ENCODE measurements at places on chromosomes 4 and X. TPM values are rescaled to one million over a fixed set of nuclear protein-coding genes. Genes with fewer than 3 reads are reported as not detected.

GRCh38 chr4:150173432-150173861 lies 95.2 kb downstream of the DCLK2 start:
- DNase-seq = no peak

- peak; percentile 57 for DNase-seq
These were observed 1.5 kb upstream of the MSMO1 start for GRCh38 chr4:165325732-165326512.

DNA sequence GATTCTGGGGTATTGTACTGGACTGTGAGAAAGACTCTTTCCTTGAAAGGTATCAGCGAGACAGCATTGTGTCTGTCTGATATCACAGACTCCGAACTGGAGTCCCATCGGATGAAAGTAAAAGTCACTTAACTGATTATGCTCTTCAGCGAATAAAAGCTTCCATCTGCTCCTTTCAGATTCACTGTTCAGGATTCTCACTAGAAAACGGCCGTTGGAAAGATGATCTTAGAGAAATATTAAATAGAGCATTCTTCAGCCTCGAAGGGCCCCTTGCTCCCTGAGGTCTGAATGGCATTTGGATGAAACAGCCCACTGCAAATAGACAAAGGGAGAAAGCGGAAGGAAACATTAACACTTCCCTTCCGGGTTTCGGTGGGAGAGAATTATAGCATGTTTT lies 416.2 kb upstream of the PRKX start:
- DNase-seq = no peak

DNA sequence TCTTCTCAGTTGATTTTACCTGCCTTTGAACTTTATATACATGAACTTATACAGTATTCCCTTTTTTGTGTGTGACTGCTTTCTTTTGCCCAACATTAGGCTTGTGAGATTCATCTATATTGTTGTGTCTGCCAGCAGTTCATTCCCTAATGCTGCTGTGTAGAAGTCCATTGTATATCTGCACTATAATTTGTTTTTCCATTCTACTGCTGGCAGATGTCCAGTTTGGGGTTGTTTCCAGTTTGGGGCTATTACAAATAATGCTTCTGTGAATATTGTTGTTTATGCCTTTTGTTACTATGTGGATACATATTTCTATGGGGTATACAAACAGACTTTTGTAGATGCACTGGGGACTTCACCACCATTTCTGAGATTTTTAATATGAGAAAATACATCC lies 268.4 kb downstream of the DCTD start:
- no peak for DNase-seq

DNA sequence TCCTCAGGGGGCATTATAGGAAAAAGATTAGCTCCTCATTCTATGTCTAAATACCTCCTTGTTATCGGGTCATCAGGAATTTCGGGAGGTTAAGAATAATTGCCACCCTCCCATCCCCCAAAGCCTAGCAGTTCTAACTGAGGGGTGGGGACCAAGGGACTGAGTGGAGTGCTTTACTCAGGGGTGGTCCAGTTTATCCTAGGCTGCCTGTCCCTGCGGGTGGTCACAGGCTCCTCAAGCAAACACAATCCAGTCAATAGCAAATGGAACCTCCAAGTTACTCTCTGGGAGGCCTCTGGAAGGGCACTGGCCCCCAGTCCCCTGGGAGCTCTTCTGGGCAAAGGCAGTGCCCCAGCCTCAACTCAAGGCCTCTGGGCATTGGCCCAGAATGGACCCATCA lies 6.7 kb downstream of the ELF4 start:
- no peak for DNase-seq

GRCh38 chr4:25826074-25826752 lies 36.6 kb downstream of the SEL1L3 start:
- DNase-seq = no peak

TGIF2LX gene
- not detected for total RNA-seq

GUCY1B1 gene
- 35.6 TPM for total RNA-seq

ASB5 gene
- total RNA-seq = not detected

GABRB1 gene
- 1.3 TPM for total RNA-seq

IRS4 gene
- not detected for total RNA-seq

Measured in Caki2 (cell line).